ENCODE measurements at places on chromosomes 1 and 21.

DNA sequence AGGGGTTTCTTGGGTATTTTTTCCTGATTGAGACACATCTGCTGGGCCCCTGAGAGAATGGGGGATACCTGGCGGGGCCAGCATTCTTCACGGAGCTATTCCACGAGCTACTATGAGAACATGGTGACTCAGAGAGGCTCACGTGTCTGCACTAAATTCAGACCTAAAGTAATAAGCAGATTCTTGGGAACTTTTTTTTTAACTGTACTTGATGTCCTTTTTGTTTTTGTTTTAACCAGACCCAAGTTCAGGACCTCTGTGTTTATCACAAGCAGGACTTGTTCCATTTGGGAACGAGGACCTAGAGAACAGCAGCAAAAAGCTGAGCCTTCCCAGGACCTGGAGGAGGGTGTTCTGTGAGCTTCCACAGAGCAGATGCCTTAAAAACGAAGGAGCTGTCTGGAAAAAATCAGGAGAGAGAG lies 44.0 kb downstream of the EVA1C start:
- no peak for DNase-seq

DNA sequence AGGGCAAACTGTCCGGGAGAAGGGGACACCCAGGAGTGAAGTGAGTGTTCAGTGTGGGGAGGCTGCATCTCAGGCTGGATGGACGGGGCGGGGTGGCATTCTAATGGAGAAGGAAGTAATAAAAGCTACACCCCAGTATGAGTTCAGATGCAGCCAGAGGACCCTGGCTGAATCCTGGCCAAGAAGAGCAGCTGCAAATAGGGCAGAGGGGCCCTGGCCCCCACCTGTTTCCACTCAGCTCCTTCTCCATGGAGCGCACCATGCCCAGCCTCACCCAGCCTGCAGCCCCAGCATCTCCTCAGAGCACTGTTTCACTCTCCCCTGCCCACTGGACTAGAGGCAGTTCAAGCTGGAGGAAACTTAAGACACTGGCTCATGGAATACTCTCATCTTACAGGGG lies 46.4 kb downstream of the KCND3 start:
- no peak for DNase-seq

DNA sequence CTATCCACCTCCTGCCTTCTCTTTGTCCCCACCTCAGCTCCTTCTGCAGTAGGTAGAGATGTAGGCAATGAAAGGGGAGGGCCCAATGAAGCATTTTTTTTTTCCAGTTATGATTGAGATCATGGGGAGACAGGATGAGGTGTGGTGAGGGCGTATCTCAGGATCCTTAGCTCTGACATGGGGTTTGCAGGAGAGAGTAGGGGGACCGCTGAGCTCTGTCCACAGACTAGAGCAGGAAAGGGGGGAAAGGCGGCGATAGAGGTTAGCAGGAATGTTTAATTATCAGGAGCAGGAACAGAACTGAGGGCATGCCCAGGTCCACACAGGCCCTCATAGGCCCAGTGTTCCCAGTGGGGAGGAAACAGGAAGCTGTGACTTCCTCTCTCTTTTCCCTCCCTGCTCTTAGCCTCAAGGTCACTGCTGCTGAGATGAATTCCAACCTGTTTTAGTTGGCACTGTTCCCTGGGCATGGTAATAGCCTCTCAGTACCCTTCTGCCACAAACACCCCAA lies 901 bp upstream of the RXFP4 start:
- DNase-seq = no peak

DNA sequence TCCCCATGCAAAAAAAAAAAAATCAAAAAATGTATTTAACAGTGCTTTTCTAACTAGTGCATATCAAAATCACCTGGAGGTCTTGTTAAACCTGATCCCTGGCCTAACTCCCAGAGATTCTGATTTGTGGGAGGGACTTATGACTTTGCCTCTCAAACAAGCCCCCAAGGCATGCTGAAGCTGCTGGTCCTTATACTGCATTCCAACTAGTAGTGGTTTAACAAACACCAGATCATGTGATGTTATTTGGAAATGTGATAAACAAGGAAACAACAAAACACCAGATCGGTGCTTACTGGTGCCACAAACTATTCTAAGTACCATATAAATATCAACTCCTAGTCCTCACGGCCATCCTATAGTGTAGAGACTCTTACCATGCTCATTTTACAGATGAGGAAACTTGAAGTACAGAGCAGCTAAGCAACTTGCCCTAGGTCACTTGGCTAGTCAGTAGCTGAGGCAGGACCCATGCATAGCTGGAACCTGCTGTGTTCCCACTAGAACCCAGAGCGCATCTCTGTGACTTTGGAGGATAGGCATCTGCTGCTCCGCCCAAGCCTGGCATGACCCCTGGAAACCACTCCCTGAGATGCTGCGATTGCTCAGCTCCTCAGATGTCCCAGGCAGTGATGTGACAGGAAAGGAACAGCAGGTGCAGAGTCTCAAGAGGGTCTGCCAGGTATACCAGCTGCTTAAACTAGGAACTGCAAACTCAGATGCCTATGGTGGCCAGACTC lies 38.1 kb downstream of the SOX13 start:
- no peak for DNase-seq

- DNase-seq = no peak
Measured at GRCh38 chr1:12486401-12487005, 131.5 kb downstream of the DHRS3 start.

- DNase-seq = no peak
Measured at GRCh38 chr1:11187931-11188330, 1.2 kb upstream of the ANGPTL7 start.

GRCh38 chr1:198096390-198096789 lies 60.4 kb upstream of the NEK7 start:
- DNase-seq = no peak

GRCh38 chr1:228090613-228091081 lies 8.1 kb downstream of the ARF1 start:
- no peak for DNase-seq

DNA sequence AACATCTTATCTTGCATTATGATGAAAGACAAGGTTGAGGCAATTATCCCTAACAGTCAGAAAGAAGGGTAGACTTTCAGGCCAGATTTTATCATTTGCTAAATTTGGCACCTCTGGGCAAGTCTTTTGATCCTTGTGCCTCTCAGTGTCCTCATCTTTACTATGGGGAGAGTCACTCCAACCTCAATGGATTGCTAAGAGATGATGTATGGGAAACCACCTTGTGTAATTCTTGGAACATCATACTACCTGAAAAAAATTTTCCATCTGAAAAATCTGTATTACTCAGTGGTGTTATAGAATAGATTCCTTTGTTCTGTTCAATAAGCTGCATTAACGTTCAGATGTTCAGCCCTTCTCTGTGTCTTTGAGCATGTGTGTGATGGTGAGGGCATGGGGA lies 230.7 kb downstream of the TGFB2 start:
- DNase-seq = no peak

- DNase-seq = peak; percentile 3
Measured at GRCh38 chr1:36703526-36704208, 221.0 kb upstream of the CSF3R start.

DNA sequence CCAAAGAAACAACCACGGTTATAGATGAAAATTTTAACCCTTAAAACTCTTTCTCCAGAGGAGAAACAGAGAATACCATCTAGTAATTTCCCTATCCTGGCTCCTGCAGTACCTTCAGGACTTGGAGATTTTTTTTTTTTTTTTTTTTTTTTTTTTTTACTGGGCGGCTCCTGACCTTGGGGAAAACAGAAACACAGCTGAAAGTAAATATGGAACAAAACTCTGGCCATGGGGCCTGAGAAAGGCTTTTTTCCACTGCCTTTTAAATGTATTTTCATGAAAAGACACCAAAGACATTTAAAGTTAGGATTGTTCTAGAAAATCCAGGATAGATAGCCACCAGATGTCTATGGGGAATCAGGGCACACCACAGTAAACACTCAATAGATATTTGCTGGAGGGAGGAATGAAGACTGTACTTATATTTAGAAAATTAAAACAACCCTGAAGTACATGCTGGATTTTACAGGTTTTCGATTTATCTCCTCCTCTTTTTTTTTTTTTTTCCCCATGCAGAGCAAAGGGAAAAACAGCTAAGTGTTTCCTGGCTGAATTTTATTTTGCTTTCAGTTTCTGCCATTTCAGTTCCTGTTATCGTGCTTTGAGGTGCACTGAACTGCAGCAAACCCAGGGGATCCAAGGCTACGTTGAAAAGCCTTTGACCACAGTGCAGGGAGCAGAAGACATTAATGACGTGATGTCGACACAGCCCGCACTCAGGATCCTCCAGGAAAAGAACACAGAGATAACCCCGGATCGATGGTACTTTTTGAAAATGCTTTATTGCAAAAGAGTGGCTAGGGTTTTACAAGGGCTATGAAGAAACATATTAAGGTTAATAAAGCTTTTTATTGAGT lies 35.7 kb upstream of the CNN3 start:
- no peak for DNase-seq

- DNase-seq = no peak
Measured at GRCh38 chr1:228339766-228340685, 66.6 kb downstream of the TRIM11 start.

DNA sequence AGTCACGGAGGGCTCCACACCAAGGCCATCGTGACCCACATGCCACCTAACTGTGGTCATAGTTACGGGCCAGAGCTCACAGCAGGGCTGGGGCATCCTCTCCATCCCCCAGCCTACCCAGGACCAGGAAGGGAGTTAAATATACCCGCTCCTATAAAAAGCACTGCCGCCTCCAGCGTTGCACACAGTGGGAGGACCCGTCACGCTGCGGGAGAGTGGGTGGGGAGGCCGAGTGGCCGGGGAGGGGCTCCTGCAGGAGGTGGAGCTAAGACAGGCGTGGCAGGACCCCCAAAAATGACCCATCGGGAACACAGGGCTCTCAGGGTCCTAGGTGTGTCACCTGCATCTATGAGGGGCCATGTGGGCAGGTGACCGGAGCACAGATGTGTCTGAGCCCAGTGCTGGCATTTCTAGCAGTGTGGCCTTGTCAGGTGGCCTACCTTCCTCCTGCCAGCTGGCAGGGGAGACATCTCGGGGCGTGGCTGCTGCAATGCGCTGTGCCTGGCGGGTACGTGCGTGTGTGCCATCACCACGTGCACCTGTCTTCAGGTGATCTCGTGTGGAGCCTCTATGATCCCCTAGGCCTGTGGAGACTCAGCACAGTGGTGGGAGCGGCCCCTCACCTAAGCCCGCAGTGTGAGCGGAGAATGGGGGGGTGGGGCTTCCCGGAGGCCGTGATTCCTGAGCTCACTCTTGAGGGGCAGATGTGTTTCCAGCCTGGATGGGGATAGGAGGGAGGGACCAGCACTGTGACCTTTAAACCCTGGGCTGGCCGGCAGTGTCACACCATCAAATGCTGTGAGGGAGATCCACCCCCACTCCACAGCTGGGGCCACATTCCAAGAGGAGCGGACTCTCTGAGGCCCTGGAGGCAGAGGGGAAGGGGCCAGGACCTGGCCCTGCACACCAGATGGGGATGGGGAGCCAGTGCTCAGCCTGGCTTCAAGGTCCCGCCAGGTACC lies 17.7 kb downstream of the AGRN start:
- DNase-seq = no peak

DNA sequence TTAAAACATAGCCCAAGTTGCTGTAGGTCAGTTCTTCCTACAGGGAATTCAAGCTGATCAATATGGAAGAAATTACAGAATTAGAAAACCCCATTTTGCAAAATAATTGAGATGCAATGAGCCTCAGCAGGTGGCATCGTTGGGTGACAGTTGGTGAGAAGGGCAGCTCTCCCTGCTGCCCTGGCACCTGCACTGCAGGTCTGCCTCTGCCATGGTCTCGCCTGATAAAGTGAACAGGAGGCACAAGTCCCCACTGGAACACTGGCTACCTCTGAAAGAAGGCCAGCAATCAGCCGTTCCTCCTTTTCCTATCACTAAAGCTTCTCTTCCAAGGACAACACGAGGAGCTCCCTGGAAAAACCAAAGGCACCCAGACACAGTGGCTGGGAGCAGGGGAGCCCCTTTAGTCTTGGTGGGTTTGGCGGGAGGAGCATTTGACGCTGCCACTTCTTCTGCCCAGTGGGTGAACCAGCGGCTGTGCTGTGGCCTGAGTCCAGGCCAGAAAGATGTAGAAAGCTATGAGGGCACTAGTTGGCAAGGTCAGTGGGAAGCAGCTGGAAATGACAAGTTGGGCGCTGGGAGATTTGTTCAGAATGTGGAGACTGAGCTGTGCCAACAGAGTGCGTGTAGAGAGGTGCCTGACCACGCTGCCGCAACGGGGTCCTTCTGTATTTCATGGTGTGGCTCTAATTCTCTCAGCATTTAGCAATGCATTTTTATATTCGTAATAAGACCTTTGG lies 93.1 kb downstream of the RIPK4 start:
- no peak for DNase-seq

DNA sequence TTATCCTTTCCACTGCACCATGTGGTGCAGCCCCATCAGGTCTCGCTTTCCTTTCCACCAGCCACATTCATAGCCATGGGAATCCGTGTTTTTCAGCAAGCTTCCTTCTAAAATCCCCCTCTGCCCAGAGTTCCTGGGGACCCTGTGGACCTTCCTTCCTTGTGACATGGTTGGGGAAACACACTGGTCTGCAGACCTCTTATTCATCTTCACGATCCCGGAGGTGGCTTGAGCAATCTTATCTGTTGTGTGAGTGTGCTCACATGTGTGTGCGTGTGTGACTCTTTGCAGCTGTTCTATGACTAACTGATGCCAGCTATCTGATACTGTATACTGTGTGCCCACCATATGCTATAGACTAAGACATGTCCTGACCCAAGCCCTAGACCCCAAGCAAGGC lies 15.6 kb upstream of the IL10 start:
- DNase-seq = no peak

DNA sequence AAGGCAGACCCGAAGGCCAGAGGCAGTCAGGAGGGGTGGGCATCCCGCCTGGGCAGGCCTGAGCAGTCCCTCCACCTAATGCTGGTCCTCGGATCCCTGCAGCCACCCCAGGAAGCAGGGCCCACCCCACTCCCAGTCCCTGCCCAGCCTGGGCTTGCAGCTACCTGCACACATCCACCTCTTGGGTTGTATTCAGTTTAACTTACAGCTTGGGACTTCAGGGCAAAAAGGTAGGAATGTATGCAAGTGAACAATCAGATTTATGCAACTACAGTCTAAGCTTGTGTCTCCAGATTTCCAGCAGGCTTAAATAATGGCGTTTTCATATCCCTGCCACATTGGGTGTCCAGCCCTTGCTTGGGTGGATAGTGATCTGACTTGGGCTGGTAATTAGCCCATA lies 17.4 kb downstream of the LDLRAP1 start:
- DNase-seq = no peak

- no peak for DNase-seq
Measured at GRCh38 chr1:247114351-247115140, 10.4 kb upstream of the ZNF669 start.

GRCh38 chr1:65949230-65949626 lies 156.5 kb downstream of the PDE4B start:
- DNase-seq = no peak

DNA sequence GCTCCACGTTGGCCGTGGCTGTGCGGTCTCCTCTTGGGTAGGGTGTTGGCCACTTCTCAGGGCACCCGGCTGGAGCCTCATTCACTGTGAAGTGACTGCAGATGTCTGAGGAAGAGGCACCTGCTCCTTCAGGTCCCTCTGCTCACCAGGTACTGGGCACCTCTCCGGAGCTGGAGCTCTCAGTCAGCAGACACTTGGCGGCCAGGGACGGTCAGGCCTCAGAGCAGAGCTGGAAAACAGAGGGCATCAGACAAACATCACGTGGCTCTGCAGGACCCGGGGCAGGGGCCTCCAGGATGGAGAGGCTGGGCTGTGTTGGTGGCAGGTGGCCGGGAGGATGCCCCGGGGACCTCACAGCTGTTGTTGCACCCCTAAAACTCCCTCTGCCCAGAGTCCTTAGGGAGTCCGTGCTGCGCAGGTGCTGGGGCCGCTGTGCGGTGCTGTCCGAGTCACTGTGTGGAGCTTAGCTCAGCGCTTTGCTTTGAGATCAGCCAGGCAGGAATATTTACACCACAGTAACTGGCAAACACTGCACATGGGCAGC lies 59.7 kb downstream of the SLX9 start:
- DNase-seq = no peak

- DNase-seq = no peak
Measured at GRCh38 chr1:205448540-205449253, 7.1 kb downstream of the BLACAT1 start.
